ENCODE measurements at places on chromosomes 1 and 21. TPM values are rescaled to one million over a fixed set of nuclear protein-coding genes. Genes with fewer than 3 reads are reported as not detected.

DNA sequence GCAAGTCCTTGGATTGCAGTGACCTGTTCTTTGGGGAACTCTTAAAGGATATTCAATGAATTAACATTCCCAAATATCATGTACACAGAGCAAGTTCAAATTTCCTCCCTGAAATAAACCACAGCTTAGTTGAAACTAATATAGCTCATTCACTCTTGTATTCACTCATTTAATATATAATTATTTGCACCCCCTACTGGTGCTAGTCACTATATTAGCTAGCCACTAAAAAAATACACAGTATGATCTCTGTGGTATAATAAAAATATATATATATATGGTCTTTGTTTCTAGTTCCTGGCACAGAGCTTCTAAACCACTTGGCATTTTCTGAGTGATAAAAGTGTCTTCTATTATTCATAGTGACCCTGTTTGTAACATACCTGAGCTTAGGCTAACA, 177.3 kb upstream of the LYPLAL1 start:
- DNase-seq: no peak

- DNase-seq: no peak
Observed at GRCh38 chr21:45179568-45180245, 105.3 kb downstream of the ADARB1 start.

DNA sequence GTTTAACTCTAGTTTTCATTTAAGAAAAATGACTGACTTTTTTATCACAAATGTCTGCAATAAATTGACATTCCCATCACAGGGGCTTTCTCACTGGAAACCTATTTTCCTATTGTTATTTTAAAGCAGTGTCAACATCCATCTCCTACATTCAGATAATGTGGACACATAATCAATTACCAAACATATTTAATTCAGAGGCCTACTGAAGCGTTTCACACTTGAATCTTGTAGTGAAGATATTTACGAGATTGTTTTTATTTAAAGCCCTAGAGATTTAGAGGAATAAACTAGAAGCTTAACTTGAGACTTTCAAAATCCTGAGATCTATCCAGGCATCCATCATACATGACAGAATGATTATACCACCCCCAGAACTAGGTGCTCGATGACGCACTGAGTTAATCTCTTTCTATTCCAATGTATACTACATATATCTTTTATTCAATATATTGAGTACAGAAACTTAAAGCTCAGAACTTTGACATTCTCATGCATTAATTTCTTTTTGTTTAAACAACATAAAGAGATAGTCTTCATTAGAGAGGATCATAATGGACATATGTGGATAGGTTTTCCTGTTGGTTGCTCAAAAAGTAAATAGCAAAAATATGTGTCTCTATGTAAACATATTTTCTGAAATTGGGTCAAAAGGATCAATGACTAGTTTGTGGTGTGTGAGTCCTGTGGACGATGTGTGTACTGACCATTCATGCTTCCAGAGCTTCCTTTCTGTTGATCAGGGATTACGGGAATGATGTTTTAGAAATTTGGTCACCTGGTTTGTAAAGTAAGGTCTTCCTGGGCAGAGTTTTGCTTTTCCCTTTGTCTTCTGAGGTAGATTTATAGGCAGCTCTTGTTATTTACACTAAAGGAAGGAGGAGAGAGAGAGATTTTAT, 171.5 kb upstream of the HMCN1 start:
- no peak for DNase-seq

DNA sequence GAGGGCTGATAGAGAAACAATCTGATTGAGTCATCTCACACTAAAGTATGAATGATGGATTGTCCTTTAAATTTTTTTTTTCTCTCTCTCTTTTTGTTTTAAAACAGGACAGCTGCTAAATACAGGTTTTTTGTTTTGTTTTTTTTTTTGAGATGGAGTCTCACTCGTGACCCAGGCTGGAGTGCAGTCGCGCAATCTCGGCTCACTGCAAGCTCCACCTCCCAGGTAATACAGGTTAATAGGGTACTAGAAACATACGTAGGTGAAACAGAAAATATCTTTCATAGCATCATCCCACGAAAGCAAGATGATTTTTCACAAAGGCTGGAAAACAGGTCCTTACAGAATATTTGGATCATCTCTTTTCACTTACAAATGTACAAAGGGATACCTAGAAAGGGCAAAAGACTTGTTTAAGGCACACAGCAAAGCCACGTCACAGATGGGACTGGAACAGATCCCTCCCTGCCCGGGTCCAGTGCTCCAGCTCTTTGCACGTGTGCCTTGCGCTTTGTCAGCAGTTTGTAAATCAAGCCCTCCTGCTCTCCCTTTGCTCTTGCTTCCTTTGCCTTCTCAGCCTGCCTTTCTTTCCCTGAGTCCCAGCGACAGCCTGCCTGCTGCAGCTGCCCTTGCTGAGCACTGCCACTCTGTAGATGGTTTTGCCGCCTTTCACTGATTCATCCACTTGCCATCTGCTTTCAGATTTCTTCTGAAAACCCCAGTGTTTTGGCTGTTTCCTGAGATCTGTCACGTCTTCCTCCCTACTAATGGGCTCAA, 171.3 kb upstream of the BEND5 start:
- DNase-seq: no peak

DNA sequence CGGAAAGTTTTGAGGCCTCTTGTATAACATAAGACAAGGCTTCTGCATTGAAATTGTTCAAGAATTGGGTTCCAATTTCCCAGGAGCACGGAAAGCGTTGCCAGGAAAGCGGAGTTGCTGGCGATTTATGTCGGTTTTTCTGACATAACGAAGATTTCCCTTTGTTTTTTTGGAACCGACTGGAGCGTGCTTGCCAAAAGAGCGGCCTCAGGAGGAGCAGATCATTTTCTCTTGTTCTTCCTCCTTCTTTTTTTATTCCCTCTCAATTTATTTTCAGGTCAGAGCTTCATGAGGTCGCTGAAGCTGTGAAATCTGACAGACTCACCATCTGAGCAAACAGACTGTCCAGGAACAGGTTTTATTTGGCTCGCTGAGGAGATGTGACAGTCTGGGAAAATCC, 275.5 kb downstream of the CAMTA1 start:
- no peak for DNase-seq

- DNase-seq: no peak
Observed at GRCh38 chr1:224543453-224543852, 72.7 kb upstream of the CNIH3 start.

SRGAP2B gene
- 31.1 TPM for total RNA-seq

DNA sequence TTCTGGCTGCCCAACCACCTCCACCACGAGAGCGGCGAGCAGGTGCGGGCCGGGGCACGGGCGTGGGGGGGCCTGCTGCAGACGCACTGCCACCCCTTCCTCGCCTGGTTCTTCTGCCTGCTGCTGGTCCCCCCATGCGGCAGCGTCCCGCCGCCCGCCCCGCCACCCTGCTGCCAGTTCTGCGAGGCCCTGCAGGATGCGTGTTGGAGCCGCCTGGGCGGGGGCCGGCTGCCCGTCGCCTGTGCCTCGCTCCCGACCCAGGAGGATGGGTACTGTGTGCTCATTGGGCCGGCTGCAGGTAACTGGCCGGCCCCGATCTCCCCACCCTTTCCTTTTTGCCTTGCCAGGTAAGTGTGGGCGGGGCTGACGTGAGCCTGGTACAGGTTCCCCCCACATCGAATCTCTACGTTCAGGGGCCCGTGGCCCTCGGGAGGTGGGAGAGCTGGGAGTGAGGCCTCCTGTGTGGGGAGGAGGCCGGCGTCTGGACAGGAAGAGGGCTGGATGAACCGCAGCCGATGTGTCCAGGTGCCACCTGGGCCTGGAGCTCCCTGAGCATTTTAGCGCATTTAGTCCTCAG, 51.7 kb downstream of the COL18A1 start:
- DNase-seq: no peak

- DNase-seq: no peak
Observed at GRCh38 chr21:34846601-34847112, 177.9 kb downstream of the CLIC6 start.

BACH1 gene
- 23.4 TPM for total RNA-seq

GRCh38 chr21:30257773-30258172, 25.0 kb downstream of the KRTAP24-1 start:
- DNase-seq: no peak

ZFP69 gene
- total RNA-seq: 2.7 TPM

GRCh38 chr1:29460041-29460610, 223.8 kb downstream of the PTPRU start:
- no peak for DNase-seq

C1orf210 gene
- not detected for total RNA-seq

IL22RA1 gene
- not detected for total RNA-seq

- no peak for DNase-seq
Observed at GRCh38 chr21:27647921-27648320, 681.0 kb upstream of the ADAMTS5 start.

- no peak for DNase-seq
Observed at GRCh38 chr1:27589841-27590426, 14.0 kb downstream of the AHDC1 start.

DNA sequence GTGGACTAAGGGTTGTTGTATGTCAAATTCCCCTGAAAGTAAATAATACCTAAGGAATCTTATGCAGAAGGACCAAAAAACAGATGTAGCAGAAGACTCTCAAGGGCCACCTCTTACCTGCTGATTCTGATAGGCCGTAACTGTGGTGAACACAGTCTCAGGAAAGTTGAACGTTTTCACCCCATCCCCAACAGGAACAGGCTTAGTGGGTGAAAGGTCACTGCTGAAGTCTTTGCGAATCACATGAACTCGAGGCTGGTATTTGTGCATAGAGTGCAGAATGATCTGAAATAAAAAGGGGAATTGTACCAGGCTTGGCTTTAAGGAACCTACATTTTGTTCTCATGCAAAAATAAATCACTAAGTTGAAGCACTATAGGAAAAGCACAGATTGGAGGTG, 64.8 kb downstream of the TBX15 start:
- DNase-seq: no peak

- DNase-seq: no peak
Observed at GRCh38 chr1:6985549-6986276, 200.5 kb downstream of the CAMTA1 start.

DNA sequence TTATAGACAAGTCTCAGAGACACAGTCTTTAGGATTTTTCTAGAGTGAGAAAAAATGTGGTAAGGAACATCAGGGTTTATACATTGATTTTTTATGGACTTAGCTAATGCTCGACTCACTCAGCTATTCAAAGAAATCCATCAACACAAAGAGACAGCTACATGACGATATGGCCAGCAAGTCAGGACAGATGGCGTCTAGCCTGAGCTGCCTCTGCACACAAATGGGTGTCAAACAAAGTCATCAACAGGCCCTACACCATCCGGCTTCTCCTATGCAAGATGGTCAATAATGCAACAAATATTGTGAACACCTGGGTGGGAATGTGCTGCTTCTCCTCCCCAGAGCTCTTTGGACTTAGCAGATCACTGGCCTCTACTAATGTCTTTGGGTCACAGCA, 13.3 kb upstream of the ERICH3 start:
- no peak for DNase-seq

GRCh38 chr1:227891223-227891954, 56.3 kb downstream of the WNT9A start:
- no peak for DNase-seq

DNA sequence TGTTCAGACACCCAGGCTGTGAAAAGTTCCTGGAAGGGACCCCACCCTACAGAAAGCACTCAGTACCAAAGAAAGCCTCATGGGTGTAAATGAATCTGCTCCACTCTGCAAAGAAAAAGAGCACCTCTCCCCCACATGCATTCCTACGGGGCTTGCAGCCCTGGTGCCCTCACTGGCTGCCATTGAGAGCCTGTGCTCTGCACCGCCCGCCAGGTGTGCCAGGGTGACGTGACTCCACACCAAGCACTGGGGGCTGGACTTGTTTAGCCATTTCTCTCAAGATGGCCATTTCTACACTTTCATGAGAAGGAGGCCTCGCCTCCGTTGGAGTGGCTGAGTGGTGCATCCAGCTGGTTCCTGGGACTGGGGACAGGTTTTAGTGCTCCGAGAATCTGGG, 380.5 kb upstream of the VAMP3 start:
- DNase-seq: no peak

DNA sequence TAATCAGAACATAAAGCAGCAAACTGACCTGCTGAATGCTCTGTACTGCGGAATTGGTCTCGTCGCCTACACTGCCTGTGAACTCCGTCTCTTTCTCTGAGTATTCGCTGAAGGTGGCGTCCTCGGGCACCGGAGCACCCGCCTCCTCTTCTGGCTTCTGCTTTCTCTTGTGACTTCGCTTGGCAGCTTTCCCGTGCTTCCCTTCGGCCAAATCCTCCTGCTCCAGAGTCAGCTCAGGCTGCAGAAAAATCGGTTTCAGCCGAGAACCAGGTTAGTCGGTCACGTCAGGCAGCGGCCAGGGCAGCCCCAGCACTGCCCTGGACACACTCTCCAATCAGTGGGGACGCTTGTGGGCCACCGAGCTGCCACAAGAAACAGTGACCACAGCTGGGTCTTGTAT, 35.8 kb upstream of the RIPK4 start:
- no peak for DNase-seq

ADGRB2 gene
- total RNA-seq: 0.31 TPM

GRCh38 chr1:182113879-182114626, 52.5 kb upstream of the ZNF648 start:
- no peak for DNase-seq
